ENCODE measurements at places on chromosomes 6 and 20. TPM values are rescaled to one million over a fixed set of nuclear protein-coding genes. Genes with fewer than 3 reads are reported as not detected.

- DNase-seq: no peak
Measured at GRCh38 chr20:45432294-45432693, 16.4 kb downstream of the PIGT start.

GRCh38 chr6:15129887-15130286 is 116.0 kb upstream of the JARID2 start:
- no peak for DNase-seq

- peak; percentile 6 for DNase-seq
Measured at GRCh38 chr20:32977281-32978008, 26.8 kb downstream of the SUN5 start.

DNA sequence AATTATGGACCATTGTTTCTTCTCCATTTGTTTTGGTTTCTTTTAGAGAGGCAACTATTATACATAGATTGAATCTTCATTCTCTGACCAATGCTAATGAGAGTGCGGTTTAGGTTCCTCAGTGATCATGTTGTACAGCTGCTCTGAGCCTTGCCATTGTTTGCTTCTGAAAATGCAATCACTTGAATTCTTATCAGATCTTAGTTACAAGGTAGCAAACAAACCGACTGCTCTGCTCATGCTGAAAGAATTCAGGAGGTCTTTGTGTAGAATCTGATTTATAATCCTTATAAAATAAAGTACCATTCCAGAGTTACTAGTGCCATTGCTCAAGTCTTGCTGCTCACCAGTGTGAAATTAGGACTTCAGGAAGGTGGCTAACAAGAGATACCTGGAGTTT is 569.1 kb upstream of the ID4 start:
- DNase-seq: no peak

PLG gene
- 1.4 TPM for total RNA-seq
